ENCODE measurements at places on chromosomes 1 and 21.

DNA sequence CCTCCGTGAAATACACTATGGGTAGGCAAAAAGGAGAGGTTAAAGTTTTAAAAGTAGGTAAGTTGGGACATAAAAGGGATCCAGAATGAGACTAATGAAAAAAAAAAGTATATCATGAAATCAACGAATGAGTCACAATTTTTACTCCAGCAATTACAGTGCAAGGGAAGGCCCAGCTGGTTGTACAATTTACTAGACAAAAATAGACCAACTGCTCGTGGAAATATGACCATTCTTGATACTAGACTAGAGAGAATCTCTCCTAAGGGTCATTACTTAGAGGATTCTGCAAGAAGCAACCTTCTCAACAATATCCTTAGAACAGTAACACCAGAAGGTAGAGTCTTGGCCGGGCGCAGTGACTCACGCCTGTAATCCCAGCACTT is 55.1 kb upstream of the EFHD2 start:
- ATAC-seq = no peak

DNA sequence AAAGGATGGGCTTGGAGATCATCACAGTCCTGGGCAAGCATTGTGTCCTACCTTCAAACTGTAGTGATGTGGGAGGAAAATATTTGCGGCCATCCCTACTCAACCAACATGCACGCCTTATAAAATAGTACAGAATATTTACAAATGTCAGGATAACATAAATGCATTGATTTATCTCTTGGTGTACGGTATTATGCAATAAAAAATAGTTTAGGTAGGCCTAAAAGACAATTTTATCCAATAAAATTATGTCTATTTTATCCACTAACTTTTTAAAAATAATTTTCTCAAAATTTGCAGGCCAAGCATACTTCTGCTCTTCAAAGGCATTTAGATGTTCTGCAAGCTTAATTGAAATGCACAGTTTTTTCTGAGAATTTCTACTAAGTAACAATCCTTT is at the start of gene OR2T1:
OR2T1 (plus strand) TSS at position 301 of the 400 bp plus-strand sequence. CDS start 3,100 bp downstream, outside the sequence.
- ATAC-seq = no peak

DNA sequence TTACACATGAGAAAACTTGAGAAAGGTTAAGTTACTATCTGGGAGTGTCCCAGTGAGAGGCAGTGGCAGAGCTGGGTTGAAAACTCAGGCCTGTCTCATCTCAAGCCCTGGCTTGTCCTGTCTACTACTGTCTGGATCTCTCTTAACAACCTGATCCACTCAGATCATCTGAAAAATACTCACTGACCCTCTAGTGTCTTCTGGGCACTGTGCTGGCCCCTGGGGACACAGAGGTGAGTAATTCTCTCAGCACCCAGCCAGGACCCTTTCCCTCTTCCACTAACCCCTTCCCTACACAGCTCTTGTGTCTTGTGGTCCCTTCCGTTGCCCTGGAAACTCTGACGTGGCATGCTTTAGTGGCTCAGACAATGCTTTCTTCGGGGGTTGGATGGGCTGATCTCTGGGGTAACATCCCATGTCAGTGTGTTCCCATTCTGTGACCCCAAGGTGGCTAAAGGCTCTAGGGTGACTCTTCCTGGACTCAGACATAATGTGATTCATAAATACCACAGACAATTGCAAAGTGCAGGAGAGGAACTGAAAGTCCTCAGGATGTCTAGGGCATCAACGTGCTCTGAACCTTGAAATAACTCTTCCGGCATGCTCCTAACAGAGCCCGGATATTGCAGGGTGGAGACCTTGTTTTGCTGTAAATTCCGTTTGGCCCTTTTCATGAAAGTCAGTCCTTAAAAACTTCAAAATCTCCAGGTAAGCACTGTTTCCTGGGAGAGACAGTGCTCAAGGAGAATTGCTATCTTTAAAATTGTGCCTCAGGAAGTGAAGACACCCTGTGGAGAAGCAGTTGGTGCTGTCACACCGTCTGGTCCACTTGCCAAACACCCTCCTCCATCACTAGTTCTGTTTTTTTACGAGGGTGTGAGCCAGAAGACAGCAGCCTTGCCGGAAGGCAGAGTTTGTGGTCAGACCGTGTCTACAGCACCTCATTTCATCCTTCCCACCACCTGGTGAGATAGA is 4.0 kb downstream of the SHISAL2A start:
- peak; percentile 89 for ATAC-seq

DNA sequence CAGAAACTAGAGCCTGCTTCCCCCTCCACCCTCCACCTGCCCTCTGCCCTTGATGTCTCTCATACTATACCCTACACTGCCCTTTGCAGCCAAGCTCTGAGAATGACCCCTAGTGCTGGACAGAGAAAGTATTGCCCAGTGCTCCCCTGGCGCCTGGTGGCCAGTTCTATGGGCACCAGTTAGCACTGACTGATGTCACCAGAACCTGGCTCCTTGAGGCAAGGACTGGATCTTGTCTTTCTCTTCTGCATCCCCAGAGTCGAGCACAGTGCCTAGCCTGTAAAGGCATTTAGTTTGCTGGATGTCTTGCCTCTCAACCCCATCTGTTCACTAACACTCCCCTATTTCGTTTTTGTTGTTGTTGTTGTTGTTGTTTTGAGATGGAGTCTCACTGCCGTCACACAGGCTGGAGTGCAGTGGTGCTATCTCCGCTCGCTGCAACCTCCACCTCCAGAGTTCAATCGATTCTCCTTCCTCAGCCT is 5.9 kb downstream of the PHLDA3 start:
- ATAC-seq = no peak

DNA sequence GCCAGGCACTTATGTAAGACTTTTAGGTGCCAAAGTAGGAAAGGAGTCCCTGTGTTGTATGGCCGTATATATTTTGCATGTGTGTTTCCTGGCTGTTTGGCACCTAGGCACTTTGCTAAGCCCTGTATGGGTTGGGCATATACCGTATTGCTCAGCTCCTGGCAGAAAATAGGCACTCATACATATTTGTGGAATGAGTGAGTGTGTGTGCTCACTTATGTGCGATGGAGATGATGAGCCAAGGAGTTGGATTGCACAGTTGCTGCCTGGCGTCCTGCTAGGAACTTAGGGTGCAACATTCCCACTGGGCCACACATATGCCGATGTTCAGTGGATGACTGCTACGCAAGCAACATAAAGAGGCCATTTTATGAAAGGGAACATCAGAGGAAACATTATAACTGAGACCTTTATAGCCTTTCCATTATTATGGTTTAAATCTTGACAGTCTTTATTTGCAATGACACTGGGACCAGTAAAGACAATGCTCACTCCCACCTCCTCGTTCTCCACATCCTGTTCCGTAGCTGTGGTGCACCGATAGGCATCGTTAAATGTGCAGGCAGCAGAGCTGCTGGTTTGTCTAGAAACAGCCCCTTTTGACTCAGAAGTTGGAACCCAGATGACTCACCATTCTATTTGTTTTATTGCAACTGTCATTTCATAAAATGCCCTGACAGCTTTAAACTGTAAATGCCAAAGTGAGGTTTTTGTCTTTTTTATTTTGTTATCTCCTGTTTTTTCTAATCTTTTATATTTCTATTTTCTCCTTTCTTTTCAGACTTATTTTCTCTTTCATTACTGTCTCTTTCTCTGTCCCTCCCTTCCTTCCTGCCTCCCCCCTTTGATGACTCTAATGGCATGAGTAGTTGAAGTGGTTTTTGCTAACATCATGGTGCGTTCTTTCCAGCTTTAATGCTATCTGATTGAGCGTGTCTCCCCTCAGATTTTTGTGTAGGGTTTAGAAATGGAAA is 36.1 kb downstream of the PEX14 start:
- peak; percentile 98 for ATAC-seq

DNA sequence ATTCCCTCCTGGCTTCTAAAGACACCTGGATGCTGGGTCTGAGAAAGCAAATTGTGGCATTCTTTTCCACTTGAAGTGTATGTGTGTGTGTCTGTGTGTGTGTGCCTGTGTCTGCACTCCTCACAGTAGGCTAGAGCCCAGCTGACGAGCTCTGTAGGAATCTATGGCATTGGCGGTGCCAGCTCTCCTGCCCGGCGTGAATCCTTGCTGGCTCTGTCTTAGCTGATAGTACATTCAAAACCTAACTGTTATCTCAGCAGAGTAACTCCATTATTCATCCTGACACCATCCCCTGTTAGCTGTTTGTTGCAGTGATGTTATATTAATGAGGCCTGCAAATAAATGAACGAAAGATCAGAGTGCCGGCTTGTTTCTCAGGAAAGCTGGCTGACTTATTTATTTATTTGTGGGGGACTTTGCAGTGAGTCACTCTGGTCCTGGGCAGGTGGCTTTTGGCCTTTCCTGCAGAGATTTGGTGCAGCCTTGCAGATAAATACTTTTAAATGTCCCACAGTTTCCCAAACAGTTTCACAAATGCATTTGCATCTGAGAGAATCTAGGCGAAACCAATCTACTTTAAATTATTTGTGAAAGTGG is 160.6 kb upstream of the CD34 start:
- no peak for ATAC-seq

- no peak for ATAC-seq
Measured at GRCh38 chr21:43574741-43575472, 84.4 kb downstream of the HSF2BP start.

- no peak for ATAC-seq
Measured at GRCh38 chr1:231724876-231725647, 98.5 kb downstream of the DISC1 start.

- no peak for ATAC-seq
Measured at GRCh38 chr1:212147581-212148033, 112.1 kb downstream of the DTL start.

DNA sequence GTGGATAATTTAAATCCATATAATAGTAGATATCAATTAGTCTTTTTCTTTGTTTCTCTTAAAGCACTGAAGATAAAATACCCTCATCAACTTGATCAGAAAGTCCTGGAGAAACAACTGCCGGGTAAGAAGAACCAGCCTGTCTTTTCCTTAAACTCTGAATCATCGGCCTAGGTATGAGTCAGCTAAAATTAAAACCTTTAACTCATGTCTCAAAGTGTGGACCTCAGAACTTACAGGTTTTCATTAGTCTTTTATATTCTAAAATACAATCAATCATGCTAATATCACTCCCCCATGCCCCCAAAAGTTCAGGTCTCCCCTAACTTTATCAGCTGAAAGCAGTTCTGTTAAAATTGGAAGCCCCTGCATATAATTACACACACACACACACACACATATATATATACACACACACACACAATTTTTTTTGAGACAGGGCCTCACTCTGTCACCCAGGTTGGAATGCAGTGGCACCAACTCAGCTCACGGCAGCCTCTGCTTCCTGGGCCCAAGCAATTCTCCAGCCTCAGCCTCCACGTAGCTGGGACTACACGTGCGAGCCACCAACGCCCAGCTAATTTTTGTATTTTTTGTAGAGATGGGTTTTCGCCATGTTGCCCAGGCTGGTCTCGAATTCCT is 61.3 kb downstream of the B3GALNT2 start:
- ATAC-seq = no peak

DNA sequence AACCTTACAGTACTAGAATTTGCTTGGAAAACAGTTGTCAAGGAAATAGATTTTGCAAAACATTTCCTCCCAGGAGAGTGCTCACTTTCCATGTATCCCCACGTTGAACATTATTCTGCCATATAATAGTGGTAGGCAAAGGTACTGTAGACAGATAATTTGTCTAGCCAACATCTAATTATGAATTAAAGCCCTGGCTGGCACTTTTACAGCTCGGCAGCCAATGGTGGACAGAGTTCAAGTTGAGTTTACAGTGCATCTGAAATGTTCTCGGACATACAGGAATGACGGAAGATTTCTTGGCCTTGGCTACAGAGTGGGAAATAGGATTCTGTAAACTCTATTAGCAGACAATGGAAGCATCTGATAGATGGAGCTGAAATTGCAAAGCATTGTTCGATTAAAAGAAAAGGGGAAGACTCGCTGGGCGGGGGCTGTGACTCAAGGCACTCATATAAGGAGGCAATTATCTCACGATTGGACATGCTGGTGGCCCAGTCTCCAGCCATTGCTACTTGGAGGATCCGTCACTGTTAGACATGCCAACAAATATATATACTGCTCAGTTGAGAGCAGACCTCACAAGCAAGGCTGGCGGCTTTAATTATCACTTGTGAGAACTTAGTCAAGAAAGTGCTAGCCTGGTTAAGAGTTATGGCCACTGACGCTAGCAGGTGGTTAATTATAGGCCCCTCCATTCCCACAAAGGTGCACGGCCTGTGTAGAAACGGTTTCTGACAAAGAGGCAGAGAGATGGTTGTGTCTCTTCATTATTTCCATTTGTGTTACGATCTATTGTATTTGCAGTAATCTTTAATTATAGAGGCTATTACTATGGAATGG is 48.0 kb downstream of the MAN1C1 start:
- no peak for ATAC-seq

DNA sequence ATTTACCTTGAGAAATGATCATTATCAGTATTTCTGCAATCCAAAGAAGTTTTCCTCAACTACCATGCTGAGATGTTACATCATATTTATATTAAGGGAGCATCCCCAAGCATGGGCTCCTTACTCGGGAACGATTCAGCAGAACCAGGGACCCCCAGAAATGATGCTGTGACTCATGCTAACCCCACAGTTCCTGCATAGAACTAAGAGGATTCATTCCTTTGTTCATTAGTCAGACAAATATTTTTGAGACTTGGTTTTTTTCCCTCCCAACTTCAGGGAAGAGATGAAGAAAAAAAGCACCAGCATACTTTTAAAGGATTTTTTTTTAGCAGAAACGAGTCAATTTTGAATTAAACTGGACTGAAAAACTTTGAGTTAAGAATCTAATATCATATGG is 49.2 kb upstream of the COL24A1 start:
- no peak for ATAC-seq
